ENCODE measurements at places on chromosomes 1 and 21.

GRCh38 chr1:107965110-107965991, at the start of gene VAV3:
TSS of gene VAV3 (minus strand) at chr1:107965180. CDS start at chr1:107964869, 311 bp downstream.
- peak; percentile 21 for DNase-seq

DNA sequence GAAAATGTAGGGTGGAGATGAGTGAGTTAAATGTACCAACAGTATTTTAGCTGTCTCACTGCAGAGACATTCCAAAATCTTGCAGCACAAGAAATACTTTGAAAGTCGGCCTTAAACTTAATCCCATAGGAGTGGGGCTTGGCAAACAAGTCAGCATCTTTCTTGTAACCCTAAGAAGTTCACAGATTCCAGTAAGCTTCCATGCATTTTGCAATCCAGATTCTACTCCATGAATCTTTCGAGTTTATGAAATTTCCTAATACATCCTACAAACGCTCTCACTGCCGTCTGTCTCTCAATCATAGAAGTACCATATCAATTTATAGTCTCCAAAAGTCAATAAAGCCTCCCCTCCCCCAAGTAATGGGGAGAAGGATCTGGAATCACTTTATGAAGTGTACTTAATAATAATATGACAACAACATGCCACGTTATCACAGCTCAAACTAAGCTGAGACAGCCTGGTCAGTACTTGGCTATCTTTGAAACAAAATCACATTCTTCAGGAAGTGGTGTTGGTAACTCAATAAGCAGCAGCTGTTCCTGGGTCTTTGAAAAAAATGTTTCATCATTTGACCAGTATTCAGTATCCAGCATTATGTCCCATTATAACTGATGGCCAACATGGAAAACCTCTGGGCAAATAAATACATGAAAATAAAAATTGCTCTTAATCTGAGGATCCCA, 317.4 kb upstream of the RUNX1 start:
- DNase-seq, result no peak

GRCh38 chr1:236035681-236036101, 29.2 kb downstream of the NID1 start:
- no peak for DNase-seq

DNA sequence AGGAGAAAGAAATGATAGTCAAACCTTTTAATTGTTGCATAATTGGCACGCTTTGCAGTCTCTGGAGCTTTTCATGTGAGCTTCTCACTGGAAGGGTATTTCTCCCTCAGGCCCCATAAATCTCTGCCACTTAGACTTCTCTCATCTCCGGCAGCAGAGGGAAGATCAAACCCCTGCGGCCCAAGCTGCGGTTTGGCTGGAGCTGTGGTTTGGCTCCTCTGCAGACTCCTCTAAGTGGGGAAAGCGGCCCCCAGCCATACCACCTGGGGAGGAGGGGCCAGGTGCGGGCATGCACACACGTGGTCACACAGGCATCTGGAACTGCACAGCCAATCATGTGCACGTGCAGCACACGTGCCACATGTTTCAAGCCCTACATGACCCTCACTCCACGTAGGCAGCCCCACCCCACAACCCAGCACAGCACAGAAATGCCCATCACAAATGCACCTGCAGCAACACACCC, 58.3 kb downstream of the UBE2T start:
- DNase-seq, result no peak

DNA sequence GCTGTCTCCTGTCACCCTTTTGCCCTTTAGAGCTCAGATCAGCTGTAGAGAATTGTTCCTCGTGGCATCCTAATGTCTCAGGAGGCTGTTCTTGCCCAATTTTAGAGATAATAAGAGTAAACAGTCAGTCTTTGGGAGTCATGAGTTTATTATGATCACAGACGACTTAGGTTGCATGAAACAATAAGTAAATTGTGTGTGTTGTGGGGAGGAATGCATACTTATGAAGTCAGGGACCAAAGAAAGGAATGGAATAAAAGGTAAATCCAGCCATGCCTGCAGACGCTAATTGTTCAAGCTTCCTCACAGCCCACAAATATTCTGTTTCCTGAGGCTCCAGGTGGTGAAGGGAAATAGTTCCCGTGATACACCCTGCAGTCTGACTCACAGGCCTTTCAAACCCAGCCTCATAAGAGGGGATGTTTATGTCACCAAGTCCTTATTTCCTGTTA, 897 bp downstream of the EPHX4 start:
- DNase-seq, result no peak

- DNase-seq, result no peak
Observed at GRCh38 chr1:183374825-183375224, 43.4 kb downstream of the NMNAT2 start.

DNA sequence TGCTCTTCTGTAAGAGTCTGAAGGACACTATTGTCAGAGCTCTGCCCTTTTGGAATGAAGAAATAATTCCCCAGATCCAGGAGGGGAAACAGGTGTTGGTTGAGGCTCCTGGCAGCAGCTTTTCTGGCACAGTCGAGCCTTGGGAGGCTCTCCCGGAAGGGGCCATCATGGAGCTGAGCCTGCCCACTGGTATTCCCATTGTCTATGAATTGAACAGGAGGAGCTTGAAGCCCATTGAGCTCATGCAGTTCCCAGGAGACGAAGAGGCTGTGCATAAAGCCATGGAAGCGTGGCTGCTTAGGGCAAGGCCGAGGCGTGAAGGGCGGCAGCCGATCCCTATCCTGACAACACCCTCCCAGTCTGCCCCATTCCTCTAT, 26.6 kb downstream of the UBE4B start:
- DNase-seq, result no peak

GRCh38 chr1:15172405-15173259, 19.1 kb downstream of the TMEM51 start:
- no peak for DNase-seq

DNA sequence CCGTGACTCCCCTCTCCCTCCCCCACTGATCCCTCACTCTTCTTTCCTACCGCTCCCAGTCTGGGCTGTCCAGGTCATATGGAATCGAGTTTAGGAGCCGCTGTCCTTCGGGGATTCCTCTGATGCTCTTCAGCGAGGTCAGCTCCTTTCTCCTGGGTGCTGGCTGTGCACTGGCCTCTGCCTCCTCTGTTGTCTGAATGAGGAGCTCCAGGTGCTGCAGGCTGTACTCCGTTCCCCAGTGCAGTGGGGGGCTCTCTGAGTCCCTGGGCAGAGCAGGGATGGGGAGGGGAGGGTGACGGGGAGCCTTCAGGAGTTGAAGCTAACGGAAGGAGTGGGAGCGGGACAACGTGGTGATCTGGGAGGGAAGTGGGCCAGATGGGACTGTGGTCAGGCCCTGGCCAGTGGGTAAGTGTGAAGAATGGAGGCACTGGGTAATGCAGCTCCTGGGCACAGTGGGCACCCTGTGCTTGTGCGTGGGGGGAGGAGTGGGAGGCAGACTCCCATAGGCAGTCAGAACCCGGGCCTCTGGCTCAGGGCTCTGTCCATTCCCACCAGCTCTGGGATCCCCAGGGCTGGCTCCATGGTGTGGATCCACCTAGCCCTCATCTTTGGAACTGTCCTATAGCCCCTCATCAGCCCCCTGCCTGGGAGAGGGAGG, 59.5 kb upstream of the TLR5 start:
- no peak for DNase-seq

- no peak for DNase-seq
Observed at GRCh38 chr1:178376008-178376407, 120.8 kb downstream of the CLEC20A start.

- DNase-seq, result no peak
Observed at GRCh38 chr1:103087256-103087655, 21.1 kb downstream of the COL11A1 start.

- no peak for DNase-seq
Observed at GRCh38 chr1:214923278-214923915, 159.1 kb upstream of the KCNK2 start.

- no peak for DNase-seq
Observed at GRCh38 chr1:65949230-65949626, 156.5 kb downstream of the PDE4B start.

GRCh38 chr1:173473599-173474011, 3.5 kb upstream of the PRDX6 start:
- no peak for DNase-seq

DNA sequence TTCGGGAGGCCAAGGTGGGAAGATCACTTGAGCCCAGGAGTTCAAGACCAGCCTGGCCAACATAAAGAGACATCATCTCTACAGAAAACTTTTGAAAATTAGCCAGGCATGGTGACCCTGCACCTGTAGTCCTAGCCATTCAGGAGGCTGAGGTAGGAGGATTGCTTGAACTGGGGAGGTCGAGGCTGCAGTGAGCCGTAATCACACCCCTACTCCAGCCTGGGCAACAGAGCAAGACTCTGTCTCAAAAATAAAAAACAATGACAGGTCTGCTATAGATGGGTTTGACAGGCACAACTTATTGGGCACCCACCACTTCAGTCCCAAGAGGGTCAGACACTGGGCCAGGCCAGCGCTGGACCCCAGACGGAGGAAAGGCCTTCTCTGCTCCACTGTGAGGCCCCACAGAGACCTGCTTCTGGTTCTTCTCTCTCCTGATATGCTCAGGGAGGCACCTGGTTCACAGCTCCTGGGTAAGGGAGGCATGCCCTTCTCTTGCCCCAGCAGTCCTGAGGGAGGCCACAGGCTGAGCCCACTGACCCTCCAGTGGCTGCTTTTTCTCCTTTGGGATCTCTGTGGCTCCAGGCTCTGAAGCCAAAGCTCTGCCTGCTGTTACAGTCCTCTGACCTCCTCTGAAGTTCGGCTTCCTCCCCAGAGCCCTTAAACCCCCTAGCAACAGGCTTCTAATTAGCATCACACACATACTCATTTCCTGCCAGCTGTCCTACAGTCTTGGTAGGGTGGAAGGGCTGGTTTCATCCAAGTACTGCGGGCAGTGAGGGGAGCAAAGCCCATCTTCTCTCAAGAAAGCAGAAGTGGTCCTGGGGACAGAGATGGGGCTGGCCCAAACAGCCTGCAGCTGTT, 14.4 kb downstream of the S100A16 start:
- DNase-seq, result no peak

DNA sequence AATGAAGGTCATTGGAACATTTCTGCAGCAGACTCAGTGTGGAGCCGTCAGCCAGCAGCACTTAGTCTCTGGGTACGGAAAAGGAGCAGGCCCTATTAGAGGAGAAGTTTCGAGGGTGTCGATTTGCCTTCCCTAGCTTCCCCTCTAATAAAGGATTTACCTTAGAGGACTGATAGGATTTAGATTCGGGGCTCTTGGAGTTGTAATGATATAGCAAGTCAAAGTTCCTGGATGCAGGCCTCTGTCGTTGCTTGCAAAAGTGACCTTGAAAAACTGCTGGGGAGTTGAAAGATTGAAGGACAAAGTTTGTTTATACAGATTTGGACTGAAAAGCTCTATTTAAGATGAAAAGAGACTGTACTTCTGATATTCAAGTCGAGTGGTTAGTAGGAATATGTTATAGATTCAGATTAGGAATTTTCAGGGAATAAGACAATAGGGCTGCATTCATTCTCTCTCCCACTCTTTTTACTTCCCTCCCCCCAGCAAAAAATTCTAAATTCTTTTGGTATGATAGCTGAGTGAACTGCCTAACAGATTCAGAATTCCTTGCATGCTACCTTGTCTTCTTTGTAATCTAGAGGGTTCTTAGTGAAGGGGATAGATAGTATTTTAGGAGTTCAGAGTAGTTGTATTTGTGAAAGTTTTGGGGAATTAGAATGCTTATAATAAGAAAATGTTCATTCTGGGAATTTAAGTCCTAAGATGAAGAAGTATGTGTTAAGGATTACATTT, 19.2 kb downstream of the NFYC start:
- no peak for DNase-seq

GRCh38 chr1:94754570-94754969, 65.6 kb upstream of the SLC44A3 start:
- DNase-seq, result no peak

DNA sequence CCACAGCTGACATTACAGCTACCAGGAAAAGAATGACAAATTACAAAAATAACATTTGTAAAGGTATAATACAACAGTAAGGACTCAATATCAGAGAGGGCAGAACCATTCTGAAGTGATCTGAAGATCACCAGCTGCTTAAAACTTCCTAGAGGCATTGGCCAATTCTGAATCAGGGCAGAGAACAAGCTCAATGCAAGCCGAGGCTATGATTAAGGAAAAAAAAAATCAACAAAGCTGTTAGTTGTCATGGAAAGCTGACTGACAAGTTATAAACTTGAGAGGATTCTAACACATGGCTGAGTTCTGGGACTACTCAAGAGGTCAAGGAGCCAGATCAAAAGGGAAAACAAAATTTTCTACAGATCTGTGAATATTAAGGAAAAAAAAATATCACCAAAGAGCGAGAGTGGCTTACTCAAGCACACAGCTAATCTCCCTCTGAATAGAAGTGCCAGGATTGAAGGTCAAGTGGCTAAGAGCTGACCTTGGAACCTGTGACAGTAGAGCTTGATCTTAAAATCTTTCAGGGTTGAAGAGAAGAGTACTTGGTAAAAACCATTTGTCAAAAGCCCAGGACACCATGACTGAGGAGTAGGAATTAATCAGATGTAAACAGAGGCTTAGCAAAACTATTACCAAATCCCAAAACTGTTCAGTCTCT, 383.4 kb downstream of the USP25 start:
- DNase-seq, result no peak

GRCh38 chr1:178509414-178510007, 3.4 kb upstream of the TEX35 start:
- DNase-seq, result no peak

DNA sequence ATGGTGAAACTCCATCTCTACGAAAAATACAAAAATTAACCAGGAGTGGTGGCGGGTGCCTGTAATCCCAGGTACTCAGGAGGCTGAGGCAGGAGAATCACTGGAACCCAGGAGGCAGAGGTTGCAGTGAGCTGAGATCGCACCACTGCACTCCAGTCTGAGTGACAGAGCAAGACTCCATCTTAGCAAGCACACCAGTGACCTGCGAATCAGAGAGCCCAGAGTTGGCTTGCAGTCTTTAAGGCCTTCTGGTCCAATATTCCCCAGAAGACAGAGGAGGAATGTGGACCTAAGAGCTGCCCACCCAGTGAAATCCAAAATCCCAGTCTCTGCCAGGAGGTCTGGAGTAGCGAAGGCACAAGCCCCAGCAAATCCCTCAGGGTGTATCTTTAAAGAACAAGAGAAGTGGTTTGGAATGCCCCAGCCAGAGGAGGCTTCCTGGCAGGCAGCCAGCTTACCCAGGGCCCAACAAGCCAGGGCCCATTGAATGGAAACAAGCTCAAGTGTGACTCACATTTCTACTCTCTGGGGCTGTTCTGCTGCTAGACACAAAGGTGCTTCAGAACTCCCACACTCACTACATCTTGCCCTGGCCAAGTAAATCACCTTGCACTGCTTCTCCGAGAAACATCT, 23.9 kb downstream of the GPR161 start:
- DNase-seq, result peak; percentile 33

GRCh38 chr1:190597294-190597693, 119.6 kb upstream of the BRINP3 start:
- DNase-seq, result no peak

DNA sequence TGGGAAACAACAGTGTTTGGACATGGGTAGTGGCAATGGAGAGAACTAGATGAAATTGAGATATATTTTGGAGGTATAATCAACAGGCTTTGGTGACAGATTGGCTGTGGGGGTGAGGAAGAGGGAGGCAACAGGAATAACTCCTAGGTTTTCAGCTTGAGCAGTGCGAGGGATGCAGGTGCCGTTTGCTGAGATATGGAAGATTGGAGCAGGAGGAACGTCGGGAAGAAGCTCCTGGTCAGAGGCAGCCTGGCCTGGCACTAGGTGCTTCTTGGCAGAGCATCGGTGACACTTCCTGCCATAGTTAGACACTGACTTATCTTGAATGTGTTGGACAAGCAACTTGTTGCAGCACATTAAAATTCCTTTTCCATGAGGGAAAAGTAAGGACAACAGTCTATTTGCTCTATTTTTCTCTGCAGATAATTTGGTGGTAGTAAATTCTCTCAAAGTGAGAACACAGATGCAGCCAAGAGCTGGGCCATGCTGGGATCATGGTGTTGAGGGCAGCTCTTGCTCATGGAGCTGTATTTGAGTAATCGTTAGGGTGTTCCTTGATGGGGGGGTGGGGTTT, 21.5 kb upstream of the MYSM1 start:
- DNase-seq, result no peak

Measured in activated T-cell treated with anti-CD3 and anti-CD28 coated beads for 4 hours (primary cell).